ENCODE measurements at places on chromosomes 3 and 15.

DNA sequence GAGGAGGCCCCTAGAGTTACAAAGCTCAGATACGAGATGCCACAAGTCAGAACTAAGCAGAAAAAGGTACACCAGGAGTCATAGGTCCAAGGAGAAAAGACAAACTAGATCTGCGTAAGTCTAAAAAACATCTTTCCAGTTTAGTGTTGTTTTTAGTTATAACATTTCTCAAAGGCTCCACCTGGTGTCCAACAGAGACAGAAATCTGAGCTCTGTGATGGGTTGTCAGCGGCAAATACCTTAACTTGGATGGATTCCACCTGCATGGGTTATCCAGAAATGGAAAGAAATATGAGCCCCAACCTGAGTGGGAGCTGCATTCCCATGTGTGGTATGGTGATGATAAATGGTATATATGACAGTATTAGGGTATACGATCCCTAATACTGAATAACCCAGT lies 238.6 kb upstream of the CHRM5 start:
- no peak for DNase-seq

GRCh38 chr15:81856001-81856633 lies 189.7 kb downstream of the MEX3B start:
- no peak for DNase-seq

GRCh38 chr3:106339551-106339950 lies 470.7 kb upstream of the CBLB start:
- no peak for DNase-seq

DNA sequence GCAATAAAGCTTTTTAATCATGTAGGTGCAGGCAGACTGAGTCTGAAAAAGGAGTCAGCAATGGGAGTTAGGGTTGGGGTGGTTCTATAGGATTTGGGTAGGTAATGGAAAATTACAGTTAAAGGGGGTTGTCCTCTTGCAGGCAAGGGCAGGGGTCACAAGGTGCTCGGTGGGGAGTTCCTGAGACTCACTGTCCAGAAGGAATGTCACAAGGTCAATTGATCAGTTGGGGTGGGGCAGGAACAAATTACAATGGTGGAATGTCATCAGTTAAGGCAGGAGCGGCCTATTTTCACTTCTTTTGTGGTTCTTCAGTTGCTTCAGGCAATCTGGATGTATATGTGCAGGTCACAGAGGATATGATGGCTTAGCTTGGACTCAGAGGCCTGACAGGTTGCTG lies 13.9 kb downstream of the CCR5AS start:
- DNase-seq = no peak

GRCh38 chr3:129057249-129057648 lies 3.3 kb upstream of the GP9 start:
- no peak for DNase-seq

DNA sequence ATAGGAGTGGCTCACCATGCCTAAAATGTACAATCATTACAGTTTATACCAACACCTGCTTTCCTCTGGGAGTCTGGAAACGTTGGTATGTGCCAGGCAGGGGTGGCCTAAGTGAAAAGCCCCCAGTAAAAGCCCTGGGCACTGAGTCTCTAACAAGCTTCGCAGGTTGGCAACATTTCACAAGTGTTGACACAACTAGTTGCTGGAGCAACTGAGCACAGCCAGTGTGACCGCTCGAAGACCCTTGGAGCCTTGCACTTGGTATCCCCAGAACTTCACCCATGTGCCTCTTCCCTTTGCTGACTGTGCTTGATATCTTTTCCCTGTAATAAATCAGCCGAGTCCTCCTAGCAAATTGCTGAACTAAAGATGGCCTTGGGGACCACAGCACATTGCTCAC lies 2.7 kb downstream of the RIOX2 start:
- DNase-seq = no peak

DNA sequence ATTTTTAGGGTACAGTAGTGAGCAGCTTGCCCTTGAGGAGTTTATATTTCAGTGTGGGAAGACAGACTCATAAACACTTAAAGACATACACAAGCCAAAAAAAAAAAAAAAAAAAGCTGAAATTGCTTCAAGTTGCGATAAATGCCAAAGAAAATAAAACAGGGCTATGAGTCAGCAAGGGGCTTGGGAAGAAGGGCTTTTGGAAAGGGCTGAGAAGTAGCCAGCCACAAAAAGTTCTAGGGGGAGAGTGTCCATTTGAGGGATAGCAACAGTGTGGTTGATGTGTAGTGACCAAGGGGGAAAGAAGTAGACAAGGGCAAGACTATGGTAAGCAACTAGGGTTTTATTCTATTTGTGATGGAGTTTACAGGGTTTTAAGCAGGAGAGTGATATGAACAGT lies 185.5 kb downstream of the ADAMTS9 start:
- no peak for DNase-seq

DNA sequence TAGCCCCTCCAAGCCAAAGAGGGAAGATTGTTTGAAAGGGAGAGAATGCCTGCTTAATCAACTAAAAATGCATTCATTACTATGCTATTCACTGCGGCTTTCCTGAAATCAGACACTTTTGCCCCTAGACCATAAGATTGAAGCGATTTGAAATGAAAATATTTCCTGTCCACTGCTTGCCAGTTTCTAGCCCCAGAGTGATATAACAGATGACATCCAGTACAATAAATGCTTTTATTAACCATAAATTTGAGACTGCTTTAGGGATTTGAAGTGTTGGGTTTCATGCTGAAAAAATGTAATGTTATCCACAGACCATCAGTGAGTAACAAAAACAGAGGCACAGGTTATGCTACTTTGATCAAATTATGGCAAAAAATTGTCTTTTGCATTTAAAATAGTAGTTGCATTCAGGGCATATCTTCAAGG lies 14.1 kb downstream of the IL17RD start:
- DNase-seq = no peak

DNA sequence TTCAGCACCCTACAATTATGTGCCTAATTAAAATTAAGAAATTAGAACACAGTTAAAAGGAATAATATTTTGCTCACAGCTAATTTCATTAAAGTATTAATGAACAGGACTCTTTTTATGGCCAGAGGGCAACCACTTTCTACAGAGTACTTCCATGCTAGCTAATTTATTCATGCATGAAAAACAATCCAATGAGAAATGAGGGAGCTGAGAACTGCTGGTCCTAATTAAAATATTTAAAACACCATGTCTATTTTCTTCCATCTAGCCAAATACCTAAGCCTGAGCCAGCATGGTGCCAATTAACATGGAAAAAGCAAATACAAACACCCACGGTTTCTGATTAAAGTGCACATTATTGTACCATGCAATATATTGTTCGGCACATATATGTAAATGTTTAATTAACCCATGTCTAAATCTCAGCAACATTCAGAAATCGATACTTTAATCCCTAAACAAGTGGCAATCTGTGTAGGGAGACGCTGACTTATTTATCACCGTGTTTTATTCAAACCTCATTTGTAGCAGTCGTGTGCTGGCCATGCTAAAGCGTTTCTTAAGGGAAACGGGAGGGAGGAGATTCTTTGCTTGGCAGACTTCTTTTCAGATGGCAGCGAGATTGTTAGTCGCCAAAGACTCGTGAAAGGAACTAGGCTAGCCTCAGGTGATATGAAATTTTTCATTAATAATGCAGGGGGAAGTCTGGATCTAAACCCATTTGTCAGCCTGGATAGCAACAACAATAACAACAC lies 193.5 kb downstream of the ANXA2 start:
- DNase-seq = no peak

GRCh38 chr15:42331235-42331634 lies 28.1 kb upstream of the CAPN3 start:
- no peak for DNase-seq

GRCh38 chr15:73851689-73852088 lies 21.7 kb upstream of the TBC1D21 start:
- DNase-seq = no peak

GRCh38 chr15:70088887-70089691 lies 8.6 kb downstream of the TLE3 start:
- DNase-seq = no peak

Data from SHP77 treated with DMSO at 0.1 percent for 48 hours (cell line).